ENCODE measurements at places on chromosomes 4 and X.
A peak's percentile ranks its signal among the peaks of the same experiment; 100 is the strongest.

DNA sequence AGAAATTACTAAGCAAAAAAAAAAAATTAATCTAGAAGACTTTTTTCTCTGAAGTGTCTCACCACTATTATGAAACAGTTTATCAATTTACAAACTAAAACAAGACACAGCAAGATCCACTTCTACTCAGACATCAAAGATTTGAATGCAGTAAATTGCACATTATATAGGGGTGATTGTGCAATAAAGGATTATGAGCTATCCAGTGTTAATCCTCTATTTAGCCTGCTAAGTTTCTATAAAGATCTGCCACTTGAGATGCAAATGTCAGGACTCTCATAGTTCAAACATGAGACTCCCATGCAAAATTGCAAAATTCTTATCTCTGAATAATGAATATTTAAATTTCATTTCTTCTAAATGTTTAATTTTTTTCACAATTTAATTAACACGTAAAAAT lies 2.2 kb downstream of the TECRL start:
- DNase-seq, result no peak

DNA sequence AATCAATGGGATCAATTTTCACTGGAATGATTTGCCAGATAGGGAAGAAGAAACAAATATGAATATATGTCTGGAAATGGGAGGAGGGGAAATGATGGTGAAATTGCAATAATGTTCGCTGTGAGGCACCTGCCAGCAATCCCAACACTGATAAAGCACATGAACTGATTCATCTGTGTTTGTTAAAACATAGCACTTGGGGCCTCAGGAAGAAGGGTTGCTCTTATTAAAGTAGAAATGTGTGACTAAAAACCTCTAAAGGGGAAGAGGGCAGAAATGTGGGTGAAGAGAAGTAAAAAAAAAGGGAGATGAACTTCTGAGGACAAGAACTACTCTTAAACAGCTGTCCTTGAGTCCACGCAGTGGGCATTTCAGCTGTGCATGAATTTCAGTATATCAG lies 101.4 kb downstream of the C4orf51 start:
- DNase-seq, result no peak

DNA sequence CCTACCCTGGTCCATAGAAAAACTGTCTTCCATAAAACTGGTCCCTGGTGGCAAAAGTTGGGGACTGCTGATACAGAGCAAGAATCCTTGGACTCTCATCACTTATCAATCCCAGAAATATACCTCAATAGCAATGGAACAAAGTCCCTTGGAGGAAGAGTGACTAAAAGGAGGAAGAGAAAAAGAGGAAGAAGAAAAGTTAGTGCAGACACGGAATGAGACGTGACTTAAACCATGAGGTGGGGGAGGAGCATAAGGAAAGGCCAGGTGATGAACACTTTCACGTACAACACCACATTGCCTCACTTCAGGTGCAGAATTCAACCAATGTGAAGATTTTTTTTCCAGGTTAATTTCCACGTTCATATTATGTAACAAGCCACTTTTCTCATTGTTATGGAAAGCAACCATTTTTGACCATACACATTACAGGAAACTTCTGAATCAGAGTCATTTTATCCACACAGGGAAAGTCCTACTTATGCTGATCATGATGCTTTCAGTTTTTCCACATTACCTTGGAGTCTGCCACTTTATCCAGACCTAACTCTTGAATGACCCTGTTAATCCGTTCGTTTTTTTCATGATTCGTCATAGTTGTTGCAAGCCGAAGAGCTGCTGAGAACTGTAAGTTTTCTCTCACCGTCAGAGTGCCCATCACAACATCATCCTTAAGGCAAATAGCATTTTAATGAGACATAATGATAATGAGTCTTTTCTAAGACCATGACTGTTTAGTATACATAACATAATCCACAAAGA lies 27.7 kb downstream of the ABCG2 start:
- DNase-seq, result no peak

DNA sequence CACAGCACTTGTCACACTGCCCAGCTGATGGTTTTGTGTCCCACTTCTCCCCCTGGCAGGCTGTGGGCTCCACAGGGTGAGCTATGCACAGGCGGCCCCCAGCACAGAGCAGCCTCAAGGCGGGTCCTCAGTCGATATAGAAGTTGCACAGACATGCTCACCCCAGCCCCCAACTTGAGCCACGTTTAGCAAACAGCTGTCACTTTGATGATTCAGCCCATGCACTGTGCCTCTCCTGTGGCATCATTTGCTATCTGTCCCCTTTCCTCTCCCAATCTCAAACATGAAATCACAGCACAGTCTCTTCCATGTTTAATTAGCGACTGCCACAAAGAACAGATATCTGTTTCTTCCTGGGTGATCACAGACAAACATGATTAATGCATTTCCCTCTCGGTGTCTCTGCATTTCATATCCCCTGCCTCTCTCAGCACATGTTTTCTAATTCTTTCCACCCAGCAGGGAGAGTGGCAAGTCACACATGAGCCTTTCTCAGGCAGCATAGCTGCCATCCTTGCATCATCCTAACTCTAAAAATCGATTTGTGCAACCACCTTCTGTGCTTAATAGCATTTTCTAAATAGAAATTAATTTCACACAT lies 204.9 kb downstream of the EVC2 start:
- DNase-seq, result no peak

GRCh38 chr4:104593019-104593418 lies 98.3 kb upstream of the CXXC4 start:
- no peak for DNase-seq

DNA sequence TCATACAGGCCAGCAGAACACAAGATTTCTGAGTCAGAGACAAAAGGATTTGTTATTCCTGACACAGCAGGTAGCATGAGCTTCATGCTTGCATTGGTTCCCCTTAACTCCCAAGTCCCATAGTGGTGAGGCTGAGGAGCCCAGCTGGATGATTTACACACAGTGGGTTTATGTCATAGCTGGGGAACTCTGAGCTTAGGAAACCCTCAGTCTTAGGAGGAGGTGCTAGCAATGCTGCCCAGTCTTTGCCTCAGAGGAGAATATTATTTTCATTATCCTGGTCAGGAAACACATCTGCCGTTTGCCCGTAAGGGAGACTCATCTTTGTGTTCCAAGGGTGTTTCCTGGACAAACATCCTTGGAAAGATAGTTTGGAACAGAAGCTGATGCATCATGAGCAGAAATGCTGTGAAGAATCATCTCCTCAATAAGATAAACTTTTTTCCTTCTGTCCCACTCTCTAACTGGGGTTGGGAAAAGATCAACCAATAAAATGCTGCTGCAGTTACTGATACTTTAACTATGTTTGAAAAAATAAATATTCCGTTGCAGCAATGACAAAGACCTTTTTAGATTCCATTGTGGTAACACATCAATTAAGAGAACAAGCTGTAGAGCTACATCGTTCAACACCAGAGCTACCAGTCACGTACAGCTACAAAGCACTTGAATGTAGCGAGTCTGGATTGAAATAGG lies 146.8 kb downstream of the DCLK2 start:
- no peak for DNase-seq

DNA sequence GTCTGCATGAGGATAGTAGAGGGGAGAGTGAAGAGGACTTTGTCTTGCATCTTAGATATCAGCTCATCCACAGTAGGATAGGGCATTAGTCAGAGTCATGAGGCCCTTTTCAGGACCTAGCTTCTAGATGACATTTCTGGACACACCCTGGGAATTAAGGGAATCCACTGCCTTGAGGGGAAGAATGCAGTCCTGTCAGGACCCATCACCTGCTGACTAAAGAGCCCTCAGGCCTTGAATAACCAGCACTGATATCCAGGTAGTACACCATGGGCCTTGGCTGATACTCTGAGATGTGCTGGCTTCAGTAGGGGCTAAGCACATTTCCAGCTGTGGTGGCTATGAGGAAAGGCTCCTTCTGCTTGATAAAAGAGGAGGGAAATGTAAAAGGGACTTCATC lies 134.4 kb downstream of the EDA2R start:
- no peak for DNase-seq

GRCh38 chrX:130263016-130263415 lies 5.7 kb downstream of the ZNF280C start:
- no peak for DNase-seq

GRCh38 chr4:48742412-48742811 lies 37.7 kb downstream of the FRYL start:
- DNase-seq, result no peak

DNA sequence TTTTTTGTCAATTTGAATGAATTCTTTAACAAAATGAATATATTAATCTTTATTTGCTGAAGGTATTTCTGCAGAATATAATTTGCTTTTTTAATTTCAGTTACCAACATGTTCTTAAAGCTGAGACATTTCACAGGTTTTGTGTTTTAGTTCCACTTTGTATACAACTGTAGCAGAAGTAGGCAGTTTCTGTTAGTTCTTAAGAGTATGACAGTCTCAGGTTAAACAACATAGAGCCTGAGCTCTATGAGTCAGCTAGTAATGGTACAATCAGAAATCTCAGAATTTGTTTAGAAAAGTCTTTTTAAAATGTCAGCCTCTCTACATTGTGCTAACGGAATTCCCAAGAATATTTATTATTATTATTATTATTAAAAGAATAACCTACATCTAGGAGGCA lies 50.4 kb downstream of the GSTCD start:
- DNase-seq, result no peak

DNA sequence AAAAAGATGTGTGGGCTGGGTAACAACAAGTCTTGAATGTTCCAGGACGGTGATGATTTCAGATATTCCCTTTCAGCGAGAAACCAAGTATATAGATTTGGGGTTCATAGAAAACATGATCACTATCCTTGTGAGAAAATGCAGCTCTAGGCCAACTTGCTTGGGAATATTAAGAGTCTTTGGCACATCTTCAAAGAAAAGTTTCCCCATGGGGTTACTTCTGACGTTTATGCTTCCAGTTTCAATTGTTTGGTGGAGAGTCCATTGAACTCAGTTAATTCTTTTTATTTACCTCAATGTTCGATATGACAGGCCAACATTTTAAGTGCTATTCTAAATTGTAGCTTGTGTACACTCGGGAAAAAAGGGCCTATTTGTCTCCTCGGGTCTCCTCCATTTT lies 126.7 kb downstream of the NHS start:
- DNase-seq, result no peak

- no peak for DNase-seq
These were observed 32.2 kb downstream of the LNX1 start for GRCh38 chr4:53559021-53559620.

GRCh38 chr4:20678400-20678799 lies 21.9 kb upstream of the PACRGL start:
- no peak for DNase-seq

- peak; percentile 21 for DNase-seq
These were observed 1.3 kb upstream of the FHIP1A start for GRCh38 chr4:151407466-151408379.

DNA sequence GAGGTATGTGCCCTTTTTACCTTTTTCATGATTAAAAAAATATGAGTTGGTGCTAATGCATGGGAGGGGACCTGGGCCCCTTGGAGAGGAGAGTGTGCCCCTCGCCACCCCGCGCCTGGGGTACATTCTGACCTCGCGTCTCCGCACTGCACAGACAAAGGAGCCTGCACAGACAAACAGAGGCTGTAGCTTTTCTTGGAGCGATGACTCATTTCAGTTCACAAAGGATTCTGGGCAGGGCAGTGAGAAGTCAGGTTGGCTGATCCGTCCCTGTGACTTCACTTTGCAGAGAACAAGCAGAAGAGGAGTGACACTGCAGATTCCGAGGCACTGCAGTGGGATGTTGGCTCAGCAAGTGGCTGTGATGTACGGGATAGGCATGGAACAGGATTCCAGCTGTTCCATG lies 82.9 kb downstream of the STOX2 start:
- no peak for DNase-seq

DNA sequence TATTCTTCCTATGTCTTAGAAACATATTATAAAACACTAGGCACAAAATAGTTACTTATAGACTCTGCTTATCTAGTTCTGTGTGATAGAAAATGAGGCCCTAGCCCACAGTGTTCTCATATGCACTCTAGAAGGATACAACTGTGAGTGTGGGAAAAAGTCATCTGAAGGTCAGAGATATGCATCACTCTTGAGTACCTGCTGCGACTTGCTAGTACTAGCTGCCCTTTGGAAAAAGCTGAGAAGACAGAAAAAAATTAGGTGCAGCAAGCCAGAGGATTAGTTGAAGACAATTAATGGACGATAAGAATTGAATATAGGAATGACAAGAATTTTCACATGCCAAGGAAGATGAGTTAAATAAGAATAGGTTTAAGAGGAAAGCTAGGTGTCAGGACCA lies 61.3 kb downstream of the MTHFD2L start:
- DNase-seq, result no peak

DNA sequence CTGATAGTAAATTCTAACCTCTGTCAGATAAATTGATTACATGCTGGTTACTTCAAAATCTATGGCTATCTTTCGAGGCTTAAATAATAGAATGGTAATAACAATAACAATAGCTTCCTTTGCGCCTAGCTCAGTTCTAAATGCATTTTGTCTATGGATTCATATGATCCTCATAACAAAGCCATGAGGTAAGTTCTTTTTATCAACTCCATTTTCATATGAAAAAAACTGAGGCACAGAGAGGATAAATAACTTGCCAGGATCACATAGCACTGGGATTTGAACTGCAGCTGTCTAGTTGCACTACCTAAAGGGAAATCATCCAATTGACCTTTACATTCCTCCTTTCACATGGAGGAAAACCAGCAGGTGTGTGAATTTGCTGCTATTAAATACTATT lies 108.6 kb upstream of the ARX start:
- no peak for DNase-seq

DNA sequence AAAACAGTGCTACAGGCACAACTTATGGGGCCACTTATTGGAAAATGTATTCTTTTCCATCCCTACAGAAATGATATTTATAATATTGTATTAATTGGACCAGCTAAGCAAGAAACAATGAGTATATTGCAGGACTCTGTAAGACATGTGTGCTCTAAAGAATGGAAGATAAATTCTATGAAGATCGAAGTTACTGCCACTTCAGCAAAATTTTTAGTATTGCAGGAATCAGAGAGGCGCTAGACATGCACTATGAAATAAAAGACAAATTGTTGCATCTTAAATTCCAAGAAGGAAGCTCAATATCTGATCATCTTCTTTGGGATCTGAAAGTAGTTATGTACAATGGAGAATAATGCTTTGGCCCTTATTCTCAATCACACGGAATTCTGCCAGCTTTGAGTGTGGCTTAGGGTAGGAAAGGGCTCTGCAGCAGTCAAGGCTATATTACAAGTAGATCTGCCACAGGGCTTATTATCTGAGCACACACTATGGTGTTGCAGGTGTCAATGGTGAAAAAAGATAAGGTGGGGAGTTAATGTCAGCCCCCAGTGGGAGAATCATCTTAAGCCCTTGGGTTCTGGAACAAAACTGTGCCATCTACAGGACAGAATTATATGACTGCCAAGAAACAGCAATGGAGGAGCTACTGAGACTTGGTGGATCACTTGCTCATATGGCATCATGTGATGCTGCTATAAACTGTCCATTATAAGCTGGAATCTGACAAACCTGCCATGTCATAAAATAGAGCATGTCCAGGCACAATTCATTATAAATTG lies 334.0 kb upstream of the NDST3 start:
- no peak for DNase-seq

GRCh38 chrX:14641681-14642655 lies 112.6 kb downstream of the GLRA2 start:
- no peak for DNase-seq
